ENCODE measurements at places on chromosomes 16 and 17.

GRCh38 chr17:27520491-27521185 lies 64.4 kb downstream of the KSR1 start:
- DNase-seq = no peak

DNA sequence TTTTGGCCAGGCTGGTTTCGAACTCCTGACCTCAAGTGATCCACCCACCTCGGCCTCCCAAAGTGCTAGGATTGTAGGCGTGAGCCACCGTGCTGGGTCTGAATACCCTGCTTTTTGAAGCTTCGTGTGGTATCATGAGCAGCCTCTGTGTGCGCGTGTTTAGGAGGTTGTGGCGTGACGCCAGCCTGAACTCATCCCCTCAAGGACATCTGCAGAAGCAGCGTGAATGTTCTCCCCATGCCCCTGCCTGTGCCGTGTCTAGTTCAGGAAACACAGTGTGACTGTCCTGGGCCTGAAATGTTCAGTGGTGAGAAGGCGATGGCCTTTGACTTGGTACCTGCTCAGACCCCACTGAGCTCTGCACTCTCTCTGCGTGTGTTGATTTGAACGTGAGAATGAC lies 35.6 kb downstream of the RNF213 start:
- no peak for DNase-seq

- DNase-seq = no peak
These were observed 26.9 kb downstream of the CPSF4L start for GRCh38 chr17:73234736-73235135.

- DNase-seq = no peak
These were observed 53.8 kb downstream of the CCDC57 start for GRCh38 chr17:82158825-82159224.

DNA sequence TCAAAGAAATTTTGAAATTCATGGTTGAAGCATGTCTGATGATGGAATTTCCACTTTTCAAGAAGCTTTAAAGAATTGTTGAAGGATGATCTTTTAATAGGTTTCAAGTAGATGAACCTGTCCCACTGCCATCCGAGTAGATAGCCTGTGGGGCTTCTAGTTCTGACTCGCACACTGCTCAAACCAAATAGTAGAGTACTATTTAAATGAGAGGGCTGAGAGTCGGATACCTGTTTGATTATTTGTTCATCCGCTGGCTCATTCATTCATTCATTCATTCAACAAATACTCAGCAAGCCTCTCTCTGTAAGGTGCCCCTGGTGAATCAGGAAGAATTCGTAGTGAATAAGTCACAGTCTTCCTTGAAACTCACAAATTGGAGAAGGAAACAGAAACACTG lies 108.2 kb upstream of the IRX5 start:
- DNase-seq = no peak

DNA sequence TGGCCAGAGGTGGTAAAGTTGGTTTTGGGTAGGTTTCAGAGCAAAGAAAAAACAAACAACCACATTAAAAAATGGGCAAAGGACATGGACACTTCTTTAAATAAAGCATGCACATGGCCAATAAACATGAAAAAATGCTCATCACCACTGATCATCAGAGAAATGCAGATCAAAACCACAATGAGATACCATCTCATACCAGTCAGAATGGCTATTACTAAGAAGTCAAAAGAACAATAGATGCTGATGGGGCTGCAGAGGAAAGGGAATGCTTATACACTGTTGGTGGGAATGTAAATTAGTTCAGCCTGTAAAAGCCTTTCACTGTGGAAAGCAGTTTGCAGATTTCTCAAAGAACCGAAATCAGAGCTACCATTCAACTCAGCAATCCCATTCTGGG lies 598.4 kb upstream of the SOX9 start:
- no peak for DNase-seq

DNA sequence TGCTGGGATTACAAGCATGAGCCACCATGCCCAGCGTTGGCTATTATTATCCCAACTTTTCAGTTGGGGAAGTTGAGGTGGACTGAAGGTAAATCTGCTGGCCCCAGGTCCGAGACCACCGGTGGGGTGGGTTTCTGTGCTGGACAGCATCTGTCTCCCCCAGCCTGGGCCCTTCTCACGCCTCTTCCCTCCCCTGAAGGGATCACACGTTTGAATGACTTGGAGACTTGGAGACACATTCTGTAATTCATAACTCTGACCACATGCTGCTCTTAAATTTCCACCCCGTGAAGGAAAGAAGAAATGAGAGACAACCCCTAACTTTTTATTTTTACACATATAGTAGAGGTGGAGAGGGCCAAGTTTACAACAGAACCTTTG lies 109.8 kb downstream of the MSI2 start:
- DNase-seq = no peak

- no peak for DNase-seq
These were observed 143.7 kb upstream of the CDH5 start for GRCh38 chr16:66222756-66223155.

DNA sequence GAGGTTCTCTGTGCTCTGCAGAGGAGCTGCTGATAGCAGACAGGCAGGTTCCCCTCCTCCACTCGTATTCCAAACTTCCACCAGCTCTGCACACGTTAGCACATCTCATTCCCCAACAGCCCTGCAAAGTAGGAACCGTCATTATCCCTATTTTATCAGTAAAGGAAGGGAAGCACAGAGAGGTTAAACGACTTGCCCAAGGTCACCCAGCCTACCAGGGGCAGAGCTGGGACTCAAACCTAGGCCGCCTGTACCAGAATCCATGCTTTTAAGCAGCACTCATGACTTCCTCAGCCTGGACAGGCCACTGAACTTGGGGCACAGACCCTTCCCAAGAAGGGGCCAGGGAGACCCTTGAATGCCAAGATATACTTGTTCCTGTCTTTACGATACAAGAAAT lies 75.2 kb downstream of the CRISPLD2 start:
- no peak for DNase-seq

DNA sequence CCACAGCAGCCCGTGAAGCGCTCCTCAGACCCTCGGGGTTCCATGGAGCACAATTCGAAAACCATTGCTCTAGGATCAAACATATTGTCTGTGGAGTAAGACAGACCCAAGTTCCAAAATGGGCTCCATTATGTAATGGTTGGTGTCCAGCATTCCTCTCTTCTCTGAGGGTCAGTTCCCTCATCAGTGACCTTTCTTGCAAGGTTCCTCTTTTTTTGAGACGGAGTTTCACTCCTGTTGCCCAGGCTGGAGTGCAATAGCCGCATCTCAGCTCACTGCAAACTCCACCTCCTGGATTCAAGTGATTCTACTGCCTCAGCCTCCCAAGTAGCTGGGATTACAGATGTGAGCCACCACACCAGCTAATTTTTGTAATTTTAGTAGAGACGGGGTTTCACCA lies 28.4 kb downstream of the PLXDC1 start:
- DNase-seq = no peak

DNA sequence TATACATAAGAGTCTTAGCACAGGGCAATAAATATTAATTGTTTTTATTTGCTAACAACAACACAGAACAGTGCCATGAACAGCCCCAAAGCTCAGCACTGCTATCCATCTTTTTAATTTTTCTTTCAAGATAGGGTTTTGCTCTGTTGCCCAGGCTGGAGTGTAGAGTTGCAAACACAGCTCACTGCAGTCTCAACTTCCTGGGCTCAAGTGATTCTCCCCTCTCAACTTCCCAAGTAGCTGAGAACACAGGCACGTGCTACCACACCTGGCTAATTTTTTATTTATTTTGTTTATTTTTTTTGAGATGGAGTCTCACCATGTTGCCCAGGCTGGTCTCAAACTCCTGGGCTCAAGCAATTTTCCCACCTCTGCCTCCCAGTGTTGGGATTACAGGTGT lies 47.6 kb upstream of the AKAP1 start:
- no peak for DNase-seq

- DNase-seq = no peak
These were observed 6.5 kb downstream of the SLC5A11 start for GRCh38 chr16:24852281-24852721.

DNA sequence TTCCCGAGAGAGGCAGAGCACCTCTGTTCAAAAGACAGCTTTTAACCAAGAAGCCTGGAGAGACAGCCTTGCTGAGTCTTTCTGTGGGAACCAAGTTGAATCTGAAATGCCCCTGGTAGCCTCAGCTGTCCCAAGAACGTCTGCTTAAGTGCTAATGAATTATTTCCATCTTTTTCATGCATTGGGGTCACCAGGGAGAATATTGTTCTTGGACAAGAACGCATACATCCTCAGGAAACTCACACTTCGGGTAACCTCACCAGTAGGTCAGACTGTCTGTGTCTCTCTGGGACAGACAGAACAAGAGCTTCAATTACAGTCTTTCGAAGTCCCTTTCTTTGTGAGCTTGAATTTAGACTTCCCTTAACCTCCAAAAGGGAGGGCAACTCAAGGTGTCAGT lies 134.6 kb upstream of the ADAMTS18 start:
- DNase-seq = no peak

DNA sequence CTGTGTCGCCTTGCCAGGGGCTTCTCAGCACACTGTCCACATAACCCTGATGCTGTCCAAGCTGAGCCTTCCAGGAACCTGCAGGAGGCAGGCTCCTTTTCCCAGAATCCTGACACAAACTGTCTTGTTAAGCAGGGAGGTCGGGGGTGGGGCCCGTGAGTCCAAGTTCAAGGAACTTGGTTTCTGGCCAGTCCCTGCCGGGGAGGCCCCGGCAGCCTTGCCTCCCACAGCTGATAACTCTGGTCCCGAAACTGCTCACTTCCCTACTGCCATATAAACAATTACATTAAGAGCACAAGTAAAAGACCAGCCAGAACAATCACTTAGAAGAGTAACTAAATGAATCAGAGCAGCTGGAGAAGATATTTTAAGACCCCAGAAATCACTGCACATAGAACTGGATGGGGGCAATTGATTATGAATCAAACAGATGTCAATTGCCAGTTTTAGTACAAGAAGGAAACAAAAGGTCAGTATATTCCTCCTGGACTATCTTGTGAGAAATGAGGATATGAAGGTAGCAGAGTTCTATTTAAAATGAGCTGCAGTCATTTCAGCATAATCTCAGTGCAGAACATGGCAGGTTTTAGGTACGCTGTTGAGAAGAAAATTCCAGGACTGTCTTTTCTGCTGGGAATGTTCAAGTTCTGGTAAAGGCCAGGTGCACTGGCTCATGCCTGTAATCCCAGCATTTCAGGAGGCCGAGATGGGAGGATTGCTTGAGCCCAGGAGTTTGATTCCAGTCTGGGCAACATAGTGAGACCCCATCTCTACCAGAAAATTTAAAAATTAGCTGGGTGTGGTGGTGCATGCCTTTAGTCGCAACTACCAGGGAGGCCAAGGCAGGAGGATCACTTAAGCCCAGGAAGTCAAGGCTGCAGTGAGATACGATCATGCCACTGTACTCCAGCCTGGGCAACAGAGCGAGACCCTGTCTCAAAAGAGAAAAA lies 169.8 kb downstream of the PITPNC1 start:
- no peak for DNase-seq

DNA sequence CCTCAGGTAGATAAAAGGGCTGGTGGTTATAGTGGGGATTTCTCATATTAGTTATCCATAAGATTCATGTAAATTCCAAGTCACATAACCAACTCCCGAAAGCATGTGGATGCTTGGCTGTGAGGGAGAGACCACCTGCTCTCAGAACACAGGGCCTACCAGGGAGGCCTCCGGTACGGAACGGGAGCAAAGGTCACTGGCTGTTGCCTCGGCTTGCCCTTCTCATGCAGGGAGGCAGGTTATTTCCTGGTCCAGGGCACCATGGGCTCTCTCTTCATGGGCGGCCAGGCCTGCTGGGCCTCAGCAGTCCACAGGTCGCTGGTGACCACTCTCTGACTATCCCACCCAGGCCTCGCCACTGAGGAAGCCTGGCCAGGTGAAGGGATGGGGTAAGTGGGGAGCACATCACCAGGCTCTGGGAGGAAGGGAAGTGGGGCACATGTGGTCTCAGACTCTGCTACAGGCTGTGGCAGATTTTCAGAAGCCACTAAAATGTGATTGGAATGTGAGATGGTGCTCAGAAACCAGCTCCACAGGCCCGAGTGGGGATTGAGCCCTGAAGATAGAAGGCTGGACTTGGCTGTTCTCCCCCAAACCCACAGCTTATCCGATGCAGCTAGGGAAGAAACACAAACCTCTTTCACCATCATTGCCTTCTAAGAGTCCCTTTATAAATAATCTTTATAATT lies 45.4 kb downstream of the HNF1B start:
- DNase-seq = no peak

GRCh38 chr17:7523033-7523432 lies 25.8 kb upstream of the TNFSF12 start:
- DNase-seq = no peak

DNA sequence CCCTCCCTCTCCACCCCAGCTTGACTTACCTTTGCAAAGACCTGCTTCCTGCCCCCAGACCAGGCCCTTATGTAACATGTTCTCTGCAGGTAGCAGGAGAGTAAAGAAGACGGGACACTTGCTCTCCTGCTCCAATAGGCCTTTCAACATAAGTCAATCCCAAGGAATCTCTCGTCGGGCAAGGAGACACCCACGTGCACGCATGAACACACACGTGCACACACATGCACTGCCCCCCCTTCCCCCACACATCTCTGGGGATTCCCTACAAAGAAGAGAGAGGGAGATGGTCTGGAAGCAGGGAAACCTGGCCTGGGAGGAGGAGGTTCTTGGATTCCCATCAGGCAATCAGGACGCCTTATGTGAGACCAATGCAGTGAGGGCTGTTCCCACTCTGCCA lies 41.4 kb downstream of the ABCC12 start:
- no peak for DNase-seq

GRCh38 chr16:29991571-29991904 lies 3.9 kb downstream of the HIRIP3 start:
- no peak for DNase-seq

GRCh38 chr17:76983075-76983775 lies 115.0 kb downstream of the MGAT5B start:
- no peak for DNase-seq

DNA sequence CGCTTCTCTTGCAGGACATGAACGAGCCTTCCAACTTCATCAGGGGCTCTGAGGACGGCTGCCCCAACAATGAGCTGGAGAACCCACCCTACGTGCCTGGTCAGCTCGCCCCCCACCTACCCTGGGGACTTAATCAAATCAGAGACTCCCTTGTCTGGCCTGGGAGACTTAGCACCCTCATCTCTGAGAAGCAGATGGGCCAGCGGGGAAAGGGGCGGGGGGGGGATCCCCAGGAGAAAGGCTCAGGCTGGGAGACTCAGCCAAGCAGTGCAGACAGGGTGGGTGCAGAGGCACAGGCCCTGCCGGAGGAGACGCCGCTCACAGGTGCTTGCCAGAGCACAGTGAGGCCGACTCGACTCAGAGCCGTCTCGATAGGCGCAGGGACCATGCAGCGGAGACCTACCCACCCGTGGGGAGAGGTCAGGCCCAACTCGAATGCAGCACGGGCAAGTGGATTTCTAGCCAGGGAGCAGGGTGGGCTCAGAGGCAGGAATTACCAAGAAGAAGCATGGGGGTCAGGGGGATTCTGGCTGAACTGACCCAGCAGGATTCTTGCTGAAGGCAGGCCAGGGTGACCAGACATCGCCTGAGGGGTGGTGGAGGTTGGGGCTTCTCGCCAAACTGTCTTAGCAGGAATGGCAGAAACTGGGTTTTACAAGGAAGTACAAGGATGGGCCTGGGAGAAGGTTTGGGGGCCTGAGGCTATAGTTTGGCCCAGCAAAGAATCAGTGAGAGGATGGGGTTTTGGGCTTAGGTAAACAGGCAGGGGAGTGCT lies 9.7 kb downstream of the GAA start:
- no peak for DNase-seq

GRCh38 chr17:18858567-18859245 lies 775 bp downstream of the PRPSAP2 start:
- DNase-seq = no peak

- DNase-seq = no peak
These were observed 93.3 kb downstream of the TNFRSF13B start for GRCh38 chr17:16878606-16879005.

All from NCI-H1092 (cell line).